ENCODE measurements at places on chromosomes 5 and 9.
A peak's percentile ranks its signal among the peaks of the same experiment; 100 is the strongest.

DNA sequence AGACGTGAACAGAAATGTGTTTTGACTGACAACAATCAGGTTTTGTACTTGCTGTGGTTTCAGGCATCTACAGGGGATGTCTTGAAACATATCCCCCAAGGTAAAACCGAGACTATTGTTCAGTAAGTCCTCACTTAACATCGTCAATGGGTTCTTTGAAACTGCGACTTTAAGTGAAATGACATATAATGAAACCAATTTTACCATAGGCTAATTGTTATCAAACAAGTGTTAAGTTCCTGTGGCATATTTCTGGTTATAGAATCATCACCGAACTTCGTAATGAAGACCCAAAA, 16.4 kb upstream of the OMD start:
- no peak for DNase-seq

DNA sequence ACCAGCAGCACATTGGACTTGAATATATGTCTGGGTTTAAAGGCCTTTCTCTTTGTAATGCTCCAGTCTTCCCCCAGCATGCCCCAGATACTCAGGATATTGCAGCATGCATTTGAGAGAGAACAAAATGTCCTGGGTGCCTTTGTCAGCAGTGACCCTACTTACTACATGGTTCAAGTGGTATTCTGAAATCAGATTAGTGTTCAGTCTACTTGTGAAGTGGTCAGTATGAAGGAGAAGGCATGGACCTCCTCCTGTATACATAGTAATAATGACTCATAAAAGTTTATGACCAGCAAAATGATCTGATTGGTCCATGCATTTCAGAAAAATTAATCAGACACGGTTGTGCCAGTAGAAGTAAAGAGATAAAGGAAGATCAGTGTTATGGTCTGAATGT, 25.4 kb downstream of the GPR21 start:
- DNase-seq = no peak

- DNase-seq = peak; percentile 29
Measured at GRCh38 chr5:174935854-174936474, 211.6 kb downstream of the MSX2 start.

- peak; percentile 55 for DNase-seq
Measured at GRCh38 chr5:125559296-125559695, 812.9 kb upstream of the ZNF608 start.

DNA sequence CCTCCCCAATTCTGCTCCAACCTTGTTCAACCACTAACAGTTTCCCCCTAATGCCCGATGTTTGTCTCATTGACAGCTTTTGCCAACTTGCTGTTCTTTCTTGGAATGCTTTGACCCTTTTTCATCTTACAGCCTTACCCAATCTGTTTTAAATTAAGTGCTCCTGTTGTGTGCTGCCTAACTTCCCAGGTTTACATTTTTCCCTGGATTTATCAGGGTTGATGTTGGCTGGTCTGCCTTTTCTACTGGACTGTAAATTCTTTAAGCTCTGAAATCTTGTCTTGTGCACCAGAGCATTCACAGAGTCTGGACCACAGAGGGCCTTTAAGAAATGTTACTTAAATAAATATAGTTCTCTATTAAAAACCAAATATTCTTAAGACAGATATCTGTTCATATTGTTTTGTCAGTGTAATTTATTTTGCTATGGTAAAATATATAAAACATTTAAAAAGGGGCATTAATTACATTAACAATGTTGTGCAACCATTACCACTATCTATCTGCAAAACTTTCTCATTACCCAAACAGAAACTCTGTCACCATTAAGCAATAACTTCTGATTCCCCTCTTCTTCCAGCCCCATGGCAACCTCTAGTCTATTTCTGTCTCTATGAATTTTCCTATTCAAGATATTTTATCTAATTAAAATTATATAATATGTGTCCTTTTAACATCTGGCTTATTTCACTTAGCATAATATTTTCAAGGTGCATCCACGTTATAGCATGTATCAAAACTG, 73.0 kb downstream of the OSTF1 start:
- no peak for DNase-seq

DNA sequence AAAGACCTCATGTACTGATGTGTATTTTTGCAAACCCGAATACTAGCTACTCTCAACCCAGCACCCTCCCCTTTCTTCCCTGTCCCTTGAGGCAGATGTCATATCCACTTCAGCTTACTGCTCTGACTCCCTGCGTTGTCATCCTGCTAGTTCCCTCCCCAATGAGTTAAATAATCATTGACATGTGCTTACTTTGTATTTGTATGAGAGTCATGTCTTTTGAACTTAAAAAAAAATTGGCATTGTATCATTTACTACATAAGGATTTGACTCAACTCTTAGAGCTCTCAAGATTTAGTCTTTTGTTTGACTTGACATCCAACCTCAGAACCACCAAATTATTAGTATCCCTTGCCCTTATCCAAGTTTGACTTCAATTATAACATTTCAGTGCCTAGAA, 219.7 kb upstream of the TUT7 start:
- no peak for DNase-seq

DNA sequence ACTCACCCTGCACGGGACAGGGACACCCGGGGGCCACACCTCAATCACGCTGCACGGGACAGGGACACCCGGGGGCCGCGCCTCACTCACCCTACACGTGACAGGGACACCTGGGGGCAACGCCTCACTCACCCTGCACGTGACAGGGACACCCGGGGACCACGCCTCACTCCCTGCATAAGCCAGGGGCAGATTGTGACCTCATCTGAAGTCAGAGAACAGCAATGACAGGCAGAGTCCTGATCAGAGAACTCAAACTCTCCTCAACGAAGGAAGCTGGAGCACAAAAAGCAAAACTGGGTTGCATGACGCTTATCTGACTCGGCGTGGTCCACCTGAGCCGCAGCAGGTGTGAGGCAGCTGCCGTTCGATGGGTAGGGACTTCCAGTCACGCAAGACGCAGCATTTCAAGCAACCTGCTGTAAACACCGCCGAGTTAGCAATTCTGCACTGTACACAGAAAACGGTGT, 3.2 kb downstream of the TERT start:
- no peak for DNase-seq

DNA sequence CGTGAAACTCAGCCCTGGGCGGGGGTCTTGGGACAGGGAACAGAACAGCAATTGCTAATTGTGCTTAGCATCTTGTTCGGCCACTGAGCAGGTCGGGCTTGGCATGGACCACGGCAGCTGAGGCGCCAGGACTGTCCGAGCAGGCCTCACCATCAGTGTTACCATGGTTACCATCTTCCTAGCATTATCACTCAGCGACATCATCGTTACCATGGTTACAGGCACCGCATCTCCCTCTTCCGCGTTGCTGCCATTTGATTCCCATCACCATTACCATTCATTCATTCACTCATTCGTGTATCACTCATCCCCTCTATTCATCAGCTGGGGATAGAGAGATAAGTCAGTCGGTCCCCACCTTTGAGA, 81.0 kb upstream of the ZBTB43 start:
- DNase-seq = no peak

DNA sequence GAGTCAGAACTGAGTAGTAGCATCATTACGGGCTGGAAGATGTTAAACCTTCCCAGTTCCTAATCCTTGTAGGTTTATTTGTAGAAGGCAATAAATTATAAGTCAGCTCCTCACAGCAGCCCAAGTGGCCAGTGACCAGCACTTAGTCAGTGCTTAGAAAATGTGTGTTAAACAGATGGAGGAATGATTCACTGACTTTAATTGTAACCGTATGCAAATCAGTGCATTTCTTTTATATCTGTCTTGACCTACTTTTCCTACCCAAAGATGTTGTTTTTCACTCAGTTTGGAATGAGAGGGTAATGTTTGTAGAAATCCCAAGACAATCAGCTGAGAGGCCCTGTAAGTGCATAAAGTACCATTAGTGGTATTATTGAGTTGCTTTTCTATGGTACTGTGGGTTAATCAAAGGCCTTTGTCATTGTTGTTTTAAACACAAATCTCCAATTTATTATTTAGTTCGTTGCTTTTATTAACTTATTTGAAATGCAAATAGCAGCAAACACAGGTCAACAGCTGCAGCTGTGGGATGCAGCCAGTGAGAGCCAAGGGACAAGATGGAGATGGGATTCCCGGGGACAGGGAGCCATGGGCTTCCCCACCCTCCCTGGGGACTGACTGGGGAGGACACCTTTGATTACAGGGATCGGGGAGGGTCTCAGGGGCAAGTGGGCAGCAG, 49.8 kb downstream of the MAP1B start:
- peak; percentile 90 for DNase-seq

GRCh38 chr9:135515083-135515951, 5.9 kb upstream of the LCN1 start:
- DNase-seq = no peak

- no peak for DNase-seq
Measured at GRCh38 chr9:19127871-19128500, 694 bp upstream of the PLIN2 start.

GRCh38 chr5:74367934-74368333, 272.6 kb downstream of the ENC1 start:
- DNase-seq = no peak

DNA sequence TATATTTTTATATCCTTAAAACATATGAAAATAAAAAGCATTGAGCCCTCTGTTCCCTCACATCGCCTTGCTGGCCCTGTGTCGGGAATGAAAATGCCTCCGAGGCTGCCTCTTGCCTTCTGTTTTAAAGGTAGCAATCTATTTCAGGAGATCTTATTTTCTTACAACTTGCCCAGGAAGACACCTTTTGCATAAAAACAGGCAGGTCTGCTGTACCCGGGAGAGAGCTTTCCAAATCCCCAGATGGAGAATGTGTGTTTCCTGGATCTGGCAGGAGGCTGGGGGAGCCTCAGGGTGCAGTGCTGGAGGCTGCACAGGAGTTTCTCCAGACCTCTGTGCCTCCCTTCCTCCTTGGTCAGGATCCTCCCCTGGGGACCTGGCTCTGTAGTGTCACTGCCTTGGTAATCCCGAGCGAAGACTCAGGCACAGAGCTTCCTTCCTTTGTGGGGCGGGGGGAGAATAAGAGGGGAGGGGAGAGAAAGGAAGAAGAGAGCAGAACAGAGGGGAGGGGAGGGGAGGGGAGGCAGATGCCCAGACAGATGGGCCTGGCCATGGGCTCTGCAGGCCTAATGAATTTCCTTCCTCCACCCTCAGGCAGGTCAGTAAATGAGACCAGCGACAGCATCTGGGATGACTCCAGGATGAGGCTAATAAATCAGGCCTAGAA, 104.0 kb upstream of the BOD1 start:
- DNase-seq = no peak

- no peak for DNase-seq
Measured at GRCh38 chr9:134240361-134240760, 76.0 kb upstream of the RNU6ATAC start.

- peak; percentile 10 for DNase-seq
Measured at GRCh38 chr9:73269430-73270101, 117.9 kb downstream of the ANXA1 start.

- no peak for DNase-seq
Measured at GRCh38 chr5:167804512-167805220, 486.8 kb upstream of the WWC1 start.

- DNase-seq = no peak
Measured at GRCh38 chr5:57338068-57338867, 144.3 kb downstream of the ACTBL2 start.
